SK-N-DZ (cell line): ENCODE measurements at places on chromosomes 12 and 14.

GRCh38 chr12:42576374-42576773, 13.2 kb downstream of the PRICKLE1 start:
- DNase-seq: no peak

- no peak for DNase-seq
Observed at GRCh38 chr12:105773471-105773870, 365.3 kb downstream of the NUAK1 start.

- no peak for DNase-seq
Observed at GRCh38 chr12:18969512-18969911, 160.0 kb upstream of the PLEKHA5 start.

DNA sequence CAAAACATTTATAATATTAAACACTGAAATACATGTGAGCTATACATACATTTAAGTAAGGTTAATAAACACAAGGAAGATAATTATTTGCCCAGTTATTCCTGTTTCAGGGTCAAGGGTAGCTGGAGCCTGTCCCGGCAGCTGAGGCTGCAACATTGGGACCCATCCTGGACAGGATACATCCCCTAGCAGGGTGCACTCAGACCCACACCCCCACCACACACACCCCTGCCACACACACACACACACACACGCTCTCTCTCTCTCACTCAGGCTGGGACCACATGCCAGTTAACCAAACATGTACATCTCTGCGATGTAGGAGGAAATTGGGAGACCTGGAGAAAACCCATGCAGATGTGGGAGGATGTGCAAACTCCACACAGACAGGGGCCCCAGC, 112.6 kb upstream of the TMCC3 start:
- no peak for DNase-seq
